Sigmoid colon (tissue), 7 donors: ENCODE measurements at places on chromosomes 2 and 18. TPM values are rescaled to one million over a fixed set of nuclear protein-coding genes. Genes with fewer than 3 reads are reported as not detected.

The SKOR2 gene
- not detected for polyA plus RNA-seq

GRCh38 chr2:236535024-236535423 is 34.6 kb upstream of the ACKR3 start:
- no peaks in the 10 kb centered on the region for H3K4me1 ChIP-seq
- H3K36me3 ChIP-seq, result no peaks in the 10 kb centered on the region
- H3K27ac ChIP-seq, result no peak overlapping the region

DNA sequence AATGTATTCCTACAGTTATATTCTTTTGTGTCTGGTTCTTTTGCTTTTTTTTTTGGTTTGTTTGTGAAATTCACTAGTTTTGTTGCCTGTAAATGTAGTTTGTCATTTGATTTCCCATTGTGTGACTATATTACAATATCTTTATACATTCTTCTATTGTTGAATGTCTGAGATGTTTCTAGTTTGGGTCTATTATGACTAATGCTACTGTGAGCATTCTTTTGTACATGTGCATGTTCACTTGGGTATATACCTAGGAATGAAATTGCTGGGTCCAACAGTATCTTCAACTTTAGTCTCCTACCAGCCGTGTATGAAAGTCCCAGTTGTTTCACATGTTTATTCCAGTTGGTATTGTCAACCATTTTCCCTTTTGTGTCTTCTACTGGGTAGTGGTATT is 112.7 kb upstream of the RBMS1 start:
- DNase-seq, result no peak
- H3K4me1 ChIP-seq, result no peaks in the 10 kb centered on the region
- H3K4me3 ChIP-seq, result no peak overlapping the region
- no peak overlapping the region for H3K27ac ChIP-seq
- H3K36me3 ChIP-seq, result no peaks in the 10 kb centered on the region

DNA sequence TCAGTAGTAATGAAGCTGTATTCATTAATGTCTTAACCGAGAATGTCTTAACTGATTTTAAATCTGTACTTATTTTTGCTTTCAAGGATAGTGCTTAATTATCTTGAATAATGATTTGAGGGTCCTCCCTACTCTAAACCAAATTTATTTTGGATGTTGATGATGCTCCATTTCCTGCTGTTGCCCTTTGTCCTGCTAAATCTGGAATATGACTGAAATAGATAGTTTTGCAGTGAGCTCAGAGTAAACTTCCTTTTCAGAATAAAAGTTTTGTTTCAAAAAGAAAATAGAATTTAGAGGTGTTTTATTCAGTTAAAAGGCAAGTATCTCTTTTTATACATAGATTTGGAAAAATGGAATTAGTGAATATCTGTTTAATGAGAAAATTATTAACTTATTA is 8.1 kb downstream of the NBEAL1 start:
- no peak overlapping the region for H3K4me3 ChIP-seq
- H3K4me1 ChIP-seq, result peaks cover 43% of the 10 kb centered on the region
- H3K36me3 ChIP-seq, result no peaks in the 10 kb centered on the region

The DLX1 gene
- polyA plus RNA-seq, result not detected

DNA sequence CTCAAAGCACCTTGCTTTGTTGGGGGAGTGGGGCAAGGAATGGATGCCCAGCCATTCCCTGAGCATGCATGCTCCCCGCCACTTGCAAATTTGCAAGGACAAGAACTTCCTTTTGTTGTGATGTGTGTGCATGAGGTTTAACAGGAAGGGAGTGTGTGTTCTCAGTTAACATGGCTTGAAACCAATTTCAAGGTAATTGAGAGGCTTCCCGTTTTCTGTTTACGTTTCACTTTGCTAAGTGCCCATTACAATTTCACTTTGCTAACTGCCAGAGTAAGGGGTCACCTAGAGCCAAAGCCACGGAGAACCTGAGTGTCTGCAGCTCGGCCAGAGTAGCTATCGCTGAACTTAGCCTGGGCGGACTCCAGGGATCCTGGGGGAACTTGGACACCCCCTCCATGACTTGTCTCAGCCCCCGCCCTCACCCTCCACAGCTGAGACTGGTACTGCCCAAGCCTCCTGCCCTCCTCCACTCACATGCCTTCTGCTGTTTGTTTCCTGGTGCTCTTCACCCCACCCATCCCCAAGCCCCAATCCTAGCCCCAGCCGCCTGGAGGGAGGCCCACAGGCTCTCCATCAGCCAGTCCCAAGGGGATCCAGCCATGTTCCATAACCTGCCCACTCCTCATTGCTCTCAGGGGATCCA is 53.6 kb upstream of the LAPTM4A start:
- no peak overlapping the region for H3K27ac ChIP-seq
- no peaks in the 10 kb centered on the region for H3K36me3 ChIP-seq
- no peak for DNase-seq
- no peaks in the 10 kb centered on the region for H3K27me3 ChIP-seq
- H3K4me1 ChIP-seq, result no peaks in the 10 kb centered on the region
- H3K4me3 ChIP-seq, result no peak overlapping the region

DNA sequence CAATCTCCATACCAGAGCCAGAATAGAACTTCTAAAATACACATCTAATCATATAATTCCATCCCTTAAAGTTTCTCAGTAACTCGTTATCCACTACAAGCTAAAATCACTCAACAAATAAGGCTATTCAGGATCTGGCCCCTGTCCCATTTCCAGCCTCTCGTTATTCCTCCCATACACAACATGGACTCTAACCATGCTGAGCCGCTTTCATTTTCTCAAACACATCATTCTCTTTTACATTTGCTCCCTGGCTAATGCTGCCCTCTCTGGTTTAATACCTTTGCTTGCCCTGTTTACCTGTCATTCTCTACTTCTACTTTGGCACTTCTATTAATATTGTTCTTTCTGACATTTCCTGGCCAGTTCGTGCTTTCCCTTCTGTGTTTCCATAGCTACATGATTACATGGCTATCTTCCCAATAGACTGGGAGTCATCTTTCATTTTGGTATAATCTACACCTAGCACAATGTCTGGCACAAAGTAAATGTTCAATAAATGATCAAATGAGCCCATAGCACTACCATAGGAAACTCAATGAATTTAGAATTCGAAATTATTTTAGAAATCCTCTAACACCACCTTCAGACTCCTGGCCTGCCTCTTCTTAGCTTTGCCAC is 163.6 kb upstream of the VRK2 start:
- no peaks in the 10 kb centered on the region for H3K36me3 ChIP-seq
- peaks cover 11% of the 10 kb centered on the region for H3K4me1 ChIP-seq
- no peak overlapping the region for H3K4me3 ChIP-seq
- no peak overlapping the region for H3K27ac ChIP-seq
- DNase-seq, result no peak

The ACSL3 gene
- 16.8 TPM for polyA plus RNA-seq

DNA sequence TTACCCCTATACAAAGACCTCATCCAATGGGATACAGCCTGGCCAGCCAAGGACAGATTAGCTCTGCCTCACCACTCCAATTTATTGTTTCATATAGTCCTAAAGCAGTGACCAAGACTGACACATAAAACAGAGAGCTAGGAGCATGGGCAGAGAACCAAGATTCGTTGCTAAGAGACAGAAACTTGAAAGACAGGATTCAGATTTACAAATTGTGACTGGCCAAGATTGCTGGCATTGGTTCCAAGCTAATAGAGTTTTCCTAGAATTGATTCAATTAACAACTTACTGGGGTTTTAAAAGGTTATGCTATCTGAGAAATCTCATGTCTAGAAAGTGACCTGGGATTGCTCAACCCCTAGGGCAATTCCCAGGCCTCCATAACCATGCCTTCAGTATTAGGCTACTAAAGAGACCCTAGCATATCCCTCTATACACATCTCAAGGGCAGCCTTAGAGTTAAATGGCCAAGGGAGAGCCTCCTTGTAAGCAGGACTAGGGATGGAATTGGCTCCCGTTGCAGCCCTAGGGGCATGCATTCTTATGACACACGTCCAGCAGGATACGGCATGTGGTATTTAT is 75.6 kb downstream of the ICOS start:
- no peak overlapping the region for H3K27ac ChIP-seq
- H3K4me1 ChIP-seq, result no peaks in the 10 kb centered on the region
- H3K36me3 ChIP-seq, result no peaks in the 10 kb centered on the region
- no peak overlapping the region for H3K4me3 ChIP-seq
- DNase-seq, result no peak
- H3K27me3 ChIP-seq, result no peaks in the 10 kb centered on the region
